ENCODE measurements at places on chromosomes 5 and 9.

DNA sequence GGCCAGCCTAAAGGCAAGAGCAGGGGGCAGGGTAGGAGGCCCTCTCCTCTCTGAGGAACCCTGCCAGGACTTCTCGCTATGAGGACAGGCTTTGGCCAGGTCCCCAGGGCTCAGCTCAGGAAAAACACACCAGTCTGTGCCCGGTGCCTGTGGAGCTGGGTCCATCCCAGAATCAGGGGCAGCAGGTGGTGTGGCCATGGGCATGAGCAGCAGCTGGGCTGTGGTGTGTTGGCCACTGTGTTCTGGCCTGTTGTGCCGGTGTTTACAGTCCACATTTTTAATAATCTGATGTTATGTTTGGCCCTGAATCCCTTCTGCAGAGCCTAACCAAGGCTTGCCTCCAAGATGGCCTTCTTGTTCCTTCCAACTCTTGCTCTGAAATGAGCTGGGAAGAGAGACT is 77.0 kb downstream of the FGF18 start:
- DNase-seq, result no peak

GRCh38 chr9:31321686-31322085 is 1062.8 kb upstream of the ACO1 start:
- DNase-seq, result no peak

DNA sequence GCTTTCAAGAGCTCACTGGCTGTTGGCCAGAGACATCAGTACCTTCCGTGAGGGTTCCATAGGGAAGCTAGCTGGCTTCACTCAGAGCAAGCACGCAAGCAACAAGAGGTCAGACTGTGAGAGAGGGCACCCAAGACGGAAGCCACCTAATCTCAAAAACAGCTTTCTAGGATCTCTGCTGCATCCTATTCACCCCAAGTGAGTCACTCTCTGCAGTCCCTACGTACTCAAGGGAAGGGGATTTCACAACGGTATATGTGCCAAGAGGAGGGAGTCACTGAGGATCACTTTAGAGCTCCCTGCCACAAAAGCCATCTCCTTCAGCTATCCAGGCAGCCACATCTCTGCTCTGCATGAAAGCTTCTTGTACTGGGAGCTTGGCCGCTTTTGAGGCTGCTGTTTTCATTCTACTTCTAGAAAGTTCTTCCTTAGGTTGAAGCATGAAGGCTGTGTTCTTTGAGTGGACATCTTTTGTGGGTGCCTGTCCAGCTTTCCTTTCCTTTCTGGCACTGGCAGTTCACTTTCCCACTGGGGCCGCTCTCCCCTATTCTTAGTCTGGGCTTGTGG is 249.5 kb downstream of the MAN2A1 start:
- DNase-seq, result no peak

DNA sequence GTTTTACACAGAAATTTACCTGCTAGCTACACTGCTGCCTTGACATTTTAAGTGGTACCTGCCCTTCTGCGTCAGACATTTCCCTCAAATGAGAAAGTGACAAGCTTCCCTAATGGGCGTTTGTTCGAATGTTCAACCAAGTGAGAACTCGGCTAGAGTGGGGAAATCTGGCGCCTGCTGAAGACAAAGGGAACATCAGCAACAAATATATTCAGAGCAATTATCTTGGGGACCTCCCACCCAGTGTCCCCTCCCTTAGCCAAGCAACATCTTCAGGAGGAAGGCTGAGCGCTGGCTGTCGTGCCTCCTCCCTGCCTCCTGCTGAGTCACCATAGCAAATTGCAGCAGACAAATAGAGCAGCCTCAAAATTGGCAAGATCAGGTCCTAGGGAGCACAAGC is 57.1 kb downstream of the MFAP3 start:
- DNase-seq, result no peak

- no peak for DNase-seq
These were observed 27.1 kb downstream of the FRMD3 start for GRCh38 chr9:83511051-83511450.

GRCh38 chr9:17776735-17777134 is 197.9 kb downstream of the SH3GL2 start:
- DNase-seq, result peak; percentile 76

GRCh38 chr9:112111461-112111860 is 63.6 kb downstream of the SUSD1 start:
- DNase-seq, result no peak

GRCh38 chr9:92242260-92243136 is 51.0 kb downstream of the IARS1 start:
- DNase-seq, result no peak

GRCh38 chr9:99211746-99212145 is 10.0 kb downstream of the ALG2 start:
- no peak for DNase-seq

DNA sequence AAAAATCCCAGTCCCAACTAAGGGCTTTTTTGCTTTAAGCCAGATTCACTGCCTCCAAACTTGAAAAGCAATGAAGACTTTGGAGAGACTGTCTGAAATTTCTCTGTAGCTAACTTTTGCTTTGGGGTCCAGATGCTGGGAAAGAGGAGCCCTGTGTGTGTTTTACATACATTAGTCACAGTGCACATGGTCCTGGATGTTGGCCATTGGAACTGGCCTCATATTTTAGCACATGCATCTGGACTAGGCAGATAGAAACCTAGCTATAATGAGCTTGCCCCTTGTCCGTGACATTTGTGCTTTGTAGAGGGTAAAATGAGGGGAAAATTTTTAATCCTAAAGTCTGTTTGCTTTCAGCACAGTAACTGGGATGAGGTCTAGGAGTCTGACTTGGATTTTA is 421.7 kb downstream of the CDK5RAP2 start:
- DNase-seq, result no peak

Data from cerebellar nuclear complex (tissue), 1 donor.